PC-9 (cell line): ENCODE measurements at places on chromosomes 2 and 18.

DNA sequence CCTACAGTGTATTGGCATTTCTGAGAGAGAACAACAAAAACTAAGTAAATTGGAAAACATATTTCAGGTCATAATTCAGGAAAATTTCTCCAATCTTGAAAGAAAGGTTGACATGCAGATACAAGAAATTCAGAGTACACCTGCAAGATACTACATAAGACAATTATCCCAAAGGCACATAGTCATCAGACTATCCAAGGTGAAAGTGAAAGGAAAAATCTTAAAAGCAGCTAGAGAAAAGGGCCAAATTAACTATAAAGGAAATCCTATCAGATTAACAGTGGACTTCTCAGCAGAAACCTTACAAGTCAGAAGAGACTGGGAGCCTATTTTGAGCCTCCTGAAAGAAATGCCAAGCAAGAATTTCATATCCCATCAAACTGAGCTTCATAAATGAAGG is 449.0 kb upstream of the MMADHC start:
- no peak for DNase-seq

- no peak for DNase-seq
Observed at GRCh38 chr2:84697895-84698294, 181.6 kb downstream of the DNAH6 start.

DNA sequence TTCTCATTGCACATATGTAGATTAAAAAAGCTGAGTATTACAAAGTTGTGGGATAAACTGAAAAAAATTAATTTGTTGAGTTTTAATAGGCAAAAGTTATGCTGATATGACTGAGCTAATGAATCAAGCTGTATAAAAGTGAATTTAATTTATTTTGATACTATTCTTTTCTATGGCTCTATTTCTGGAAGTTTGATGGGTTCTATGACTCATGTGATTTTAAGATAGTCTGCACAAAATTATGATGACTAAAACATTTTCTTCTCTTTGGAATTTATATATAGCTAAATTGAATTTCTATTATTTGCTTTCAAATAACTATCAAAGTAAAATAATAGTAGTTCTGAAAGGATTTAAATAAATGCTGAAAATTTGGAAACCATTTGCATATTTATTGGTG is 71.0 kb upstream of the MMADHC start:
- DNase-seq: no peak

DNA sequence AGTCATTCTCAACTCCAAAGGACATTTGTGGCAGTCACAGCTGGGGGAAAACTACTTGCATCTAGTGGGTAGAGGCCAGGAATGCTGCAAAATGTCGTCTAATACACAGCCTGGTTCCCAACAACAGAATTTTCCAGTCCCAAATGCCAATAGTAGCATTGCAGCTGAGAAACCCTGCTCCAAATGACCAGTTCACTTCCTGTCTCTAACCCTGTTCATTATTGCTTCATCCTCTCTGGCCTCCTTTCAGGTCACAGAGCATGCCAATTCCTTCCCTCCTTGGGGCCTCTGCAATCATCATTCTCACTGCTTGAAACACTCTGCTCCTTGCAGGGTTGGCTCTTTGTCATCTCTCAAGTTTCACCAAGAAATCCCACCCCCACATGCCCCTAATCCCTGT is 139.1 kb downstream of the IRS1 start:
- peak; percentile 66 for DNase-seq

GRCh38 chr2:25275575-25275965 is 66.2 kb downstream of the DNMT3A start:
- DNase-seq: peak; percentile 11

- DNase-seq: no peak
Observed at GRCh38 chr2:111106706-111107105, 14.0 kb upstream of the BCL2L11 start.

DNA sequence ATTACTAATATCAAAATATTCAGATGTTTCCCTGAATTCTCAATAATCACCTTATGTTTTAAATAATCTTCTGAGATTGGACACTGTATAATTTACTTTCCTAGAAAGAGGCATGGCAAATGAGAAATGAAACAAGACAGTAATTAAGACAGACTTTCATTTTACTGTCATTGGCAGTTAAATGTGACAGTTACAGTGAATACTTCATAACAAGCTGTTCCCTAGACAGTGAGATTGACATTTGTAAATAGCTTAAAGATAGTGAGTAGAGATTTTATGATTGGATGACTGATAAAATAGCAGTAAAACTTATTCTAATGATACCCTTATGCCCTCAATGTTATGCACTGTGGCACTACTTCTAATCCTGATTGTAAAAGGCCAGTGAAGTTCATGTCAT is 524.9 kb upstream of the TMEFF2 start:
- DNase-seq: no peak

GRCh38 chr2:164761737-164762460 is 79.7 kb downstream of the COBLL1 start:
- DNase-seq: no peak

GRCh38 chr2:24418166-24418841 is 58.0 kb upstream of the ITSN2 start:
- DNase-seq: no peak

- no peak for DNase-seq
Observed at GRCh38 chr2:120600786-120601185, 134.9 kb upstream of the GLI2 start.

GRCh38 chr2:164697688-164698461 is 76.6 kb upstream of the GRB14 start:
- DNase-seq: no peak
